ENCODE measurements at places on chromosomes 6 and 20.

DNA sequence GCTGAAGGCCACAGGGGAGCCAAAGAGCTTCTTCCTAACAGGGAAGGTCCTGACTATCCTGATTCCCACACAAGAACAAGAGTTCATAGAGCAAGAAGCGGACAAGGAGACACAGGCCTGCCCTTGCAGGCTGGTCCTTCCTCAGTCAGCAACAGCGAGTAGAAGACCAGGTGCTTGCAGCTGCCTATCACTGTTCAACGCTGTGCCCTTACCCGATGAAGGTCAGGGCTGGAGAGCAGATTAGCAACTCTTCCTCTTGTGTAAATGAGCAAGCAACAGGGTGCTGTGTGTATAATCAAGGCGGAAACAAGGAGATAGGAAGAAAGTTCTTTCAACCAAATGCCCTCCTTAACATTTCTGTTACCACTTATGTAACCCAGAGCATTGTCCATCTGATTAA is 115.3 kb upstream of the SPACA1 start:
- no peak for DNase-seq

- DNase-seq, result no peak
Observed at GRCh38 chr20:31573555-31574321, 31.4 kb upstream of the ID1 start.

DNA sequence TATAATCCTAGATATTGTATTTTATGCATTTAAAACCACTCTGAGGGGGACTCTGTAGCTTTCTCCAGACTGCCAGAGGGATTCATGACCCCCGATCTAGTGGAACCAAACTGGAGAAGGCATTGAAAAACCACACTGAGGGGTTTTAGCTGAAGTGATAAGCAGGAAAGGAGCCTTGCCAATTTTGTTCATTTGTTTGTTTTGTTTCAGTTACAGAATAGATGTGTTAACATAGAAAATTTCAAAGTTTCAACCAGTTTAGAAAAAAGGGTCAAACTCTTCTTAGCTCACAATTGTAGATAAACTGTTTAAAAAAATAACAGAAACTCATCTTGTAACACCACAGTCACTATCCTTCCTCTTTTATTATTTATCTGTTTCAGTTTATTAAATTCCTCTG is 19.8 kb downstream of the TAB2 start:
- DNase-seq, result no peak

DNA sequence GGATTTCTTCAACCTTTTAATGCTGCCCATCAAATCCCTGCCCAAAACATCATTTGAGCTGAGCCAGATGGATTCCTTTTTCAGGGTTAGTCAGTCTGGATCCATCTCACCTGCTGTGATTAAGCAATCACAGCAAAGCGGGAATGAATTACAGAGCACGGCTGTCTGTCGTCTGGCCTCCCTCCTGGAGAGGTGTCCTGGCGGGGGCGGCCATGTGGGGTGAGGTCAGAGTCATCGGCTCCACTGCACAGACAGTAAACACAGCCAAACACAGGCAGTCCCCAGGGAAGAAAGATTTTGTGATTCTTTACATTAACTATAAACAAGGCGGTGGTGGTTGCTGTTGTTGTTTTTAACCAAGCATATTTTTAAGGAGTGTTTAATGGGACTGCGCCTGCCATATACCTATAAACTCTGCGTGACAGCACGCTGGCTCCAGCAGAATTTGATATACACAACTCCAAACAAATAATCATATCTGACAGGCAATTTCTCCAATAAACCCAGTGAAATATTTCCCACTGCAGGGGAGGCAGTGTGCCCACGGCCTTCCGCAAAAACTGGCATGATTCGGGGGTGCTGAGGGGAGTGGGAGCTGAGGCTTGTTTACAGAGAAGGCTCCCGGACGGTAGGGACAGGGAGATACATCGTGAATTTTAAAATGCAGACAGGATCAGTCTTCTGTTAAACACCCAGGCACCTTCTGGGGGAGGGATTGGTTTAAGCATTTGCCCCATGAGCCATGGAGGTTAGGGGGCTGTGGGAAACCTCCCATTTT is 232.0 kb upstream of the PMEPA1 start:
- DNase-seq, result no peak

- no peak for DNase-seq
Observed at GRCh38 chr20:57469418-57470211, 55.3 kb downstream of the CTCFL start.

- no peak for DNase-seq
Observed at GRCh38 chr6:15150207-15150606, 95.7 kb upstream of the JARID2 start.

Data from activated CD4-positive, alpha-beta T cell treated with anti-CD3 and anti-CD28 coated beads, Interleukin-2, amount 10 ng/mL, durations not matched to agents 24 days and 14 days (primary cell).